ENCODE measurements at places on chromosomes 6 and 20.

- DNase-seq = no peak
Observed at GRCh38 chr6:111689946-111690345, 84.3 kb upstream of the TRAF3IP2 start.

- DNase-seq = no peak
Observed at GRCh38 chr6:167826896-167827582, at the start of gene AFDN. Gene AFDN, plus strand, starts transcription at chr6:167826911. Its CDS starts 222 bp downstream, at chr6:167827133.

GRCh38 chr6:7671076-7671475, 54.8 kb upstream of the BMP6 start:
- no peak for DNase-seq

GRCh38 chr20:16709017-16709416, 20.8 kb upstream of the SNRPB2 start:
- DNase-seq = no peak

GRCh38 chr20:59149678-59150504, 13.7 kb upstream of the ZNF831 start:
- DNase-seq = no peak

DNA sequence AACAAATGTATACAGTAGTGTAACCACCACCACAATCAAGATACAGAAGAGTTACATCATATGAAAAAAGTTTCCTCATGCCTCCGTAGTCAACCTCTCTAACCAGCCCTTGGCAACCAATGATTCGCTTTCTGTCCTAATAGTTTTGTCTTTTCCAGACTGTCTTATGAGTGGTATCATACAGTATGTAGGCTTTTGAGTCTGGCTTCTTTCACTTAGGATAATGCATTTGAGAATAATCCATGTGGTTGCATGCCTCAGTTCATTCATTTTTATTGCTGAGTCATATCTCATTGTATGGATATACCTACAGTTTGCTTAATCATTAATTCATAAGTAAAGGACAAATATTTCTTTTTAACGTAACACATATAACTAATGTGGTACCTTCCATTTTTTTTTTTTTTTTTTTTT, 86.4 kb upstream of the RIPOR2 start:
- DNase-seq = peak; percentile 58

GRCh38 chr6:21142741-21143140, 450.8 kb upstream of the SOX4 start:
- no peak for DNase-seq

GRCh38 chr20:21820688-21821087, 115.2 kb downstream of the PAX1 start:
- no peak for DNase-seq

GRCh38 chr20:43472671-43473380, 15.1 kb downstream of the SRSF6 start:
- no peak for DNase-seq

DNA sequence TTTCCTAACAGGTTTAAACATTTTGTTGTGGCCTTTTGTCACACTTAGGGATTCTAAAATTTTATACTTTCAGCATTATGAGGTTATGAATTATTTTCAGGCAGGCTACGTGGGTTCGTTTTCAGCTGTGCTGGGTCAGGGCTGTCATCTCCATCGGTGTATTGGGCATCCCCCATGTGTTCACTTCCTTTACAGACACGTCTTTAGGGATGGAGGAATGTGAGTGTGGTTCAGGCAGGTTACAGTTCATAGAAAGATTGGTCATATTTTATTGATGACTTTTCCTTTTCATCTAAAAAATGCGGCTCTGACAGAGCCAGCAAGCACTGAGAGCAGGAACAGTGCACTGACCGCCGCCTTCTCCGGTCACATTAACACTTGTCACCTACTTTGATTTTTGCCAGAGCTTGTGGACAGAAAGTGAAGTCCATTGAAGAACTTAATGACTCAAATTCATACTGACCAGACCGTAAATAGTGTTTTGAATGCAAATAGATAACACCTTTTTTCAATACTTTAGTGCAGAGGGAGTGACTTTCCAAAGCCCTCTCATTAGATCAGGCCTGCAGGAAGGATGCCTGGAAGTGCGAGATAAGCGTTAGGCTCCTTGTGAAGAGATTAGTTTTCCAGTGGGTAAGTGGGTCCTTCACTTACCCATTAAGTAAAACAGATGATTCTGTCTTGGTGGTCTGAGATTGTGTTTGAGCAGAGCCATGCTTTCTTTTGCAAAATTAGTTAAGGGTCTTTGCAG, 113.1 kb downstream of the TIAM2 start:
- DNase-seq = peak; percentile 44

GRCh38 chr6:13872681-13873080, 52.1 kb upstream of the RNF182 start:
- DNase-seq = no peak

GRCh38 chr6:31170600-31170881, at the start of gene POU5F1:
Gene POU5F1, minus strand, starts transcription at chr6:31170682. Its CDS starts 62 bp downstream, at chr6:31170620.
- DNase-seq = no peak

DNA sequence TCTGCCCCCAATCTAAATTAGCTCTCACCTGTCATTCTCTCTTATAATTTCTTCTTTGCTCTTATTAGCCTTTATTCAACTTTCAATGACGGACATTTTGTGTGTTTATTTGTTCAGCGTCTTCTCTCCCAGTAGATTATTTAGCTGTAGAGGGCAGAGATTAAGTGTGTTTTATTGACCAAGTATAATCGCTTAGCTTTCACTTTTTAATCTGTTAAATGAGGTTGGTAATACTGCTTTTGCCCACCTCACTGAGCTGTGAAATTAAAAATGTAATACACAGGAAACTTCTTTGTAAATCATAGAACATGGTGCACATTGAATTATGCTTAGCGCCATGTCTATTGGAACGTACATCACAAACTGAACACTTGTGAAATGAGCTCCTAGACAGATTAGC, 3.5 kb upstream of the CCN6 start:
- no peak for DNase-seq

GRCh38 chr20:45818239-45818638, 5.8 kb downstream of the UBE2C start:
- no peak for DNase-seq

DNA sequence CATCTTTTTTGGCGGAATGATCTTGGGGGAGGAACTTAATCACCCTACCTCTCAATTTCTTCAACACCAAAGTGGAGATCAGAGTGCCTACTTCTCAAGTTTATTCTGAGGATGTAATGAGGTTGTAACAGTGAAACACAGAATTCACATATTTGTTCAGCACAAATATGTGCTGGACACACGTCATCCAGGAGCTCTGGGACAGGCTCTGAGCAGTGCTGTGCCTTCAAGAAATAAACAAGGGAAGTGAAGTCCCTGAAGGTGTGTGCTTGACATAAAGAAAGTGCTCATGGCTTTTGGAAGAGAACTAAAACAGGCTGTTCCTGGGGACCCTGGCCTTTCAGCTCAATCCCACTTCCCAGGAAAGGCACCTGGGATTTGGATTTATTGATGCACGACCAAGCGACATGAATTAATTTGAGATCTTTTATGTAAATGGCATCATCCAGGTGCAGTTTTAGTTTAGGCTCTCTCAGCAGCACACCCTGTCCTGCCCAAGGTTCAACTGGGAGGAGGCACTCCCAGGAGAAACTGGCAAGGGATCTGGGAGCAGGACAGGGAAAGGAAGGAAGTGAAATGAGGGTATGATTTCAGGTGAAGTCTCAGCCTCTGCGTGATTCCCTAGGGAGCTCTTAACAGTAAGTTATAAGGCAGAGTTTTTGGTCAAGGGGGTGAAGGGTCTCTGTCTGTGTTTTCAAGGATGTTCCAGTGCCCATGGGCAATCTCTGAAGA, 211.0 kb downstream of the FOXA2 start:
- no peak for DNase-seq

GRCh38 chr20:46787991-46788762, 78.7 kb downstream of the SLC2A10 start:
- DNase-seq = no peak

GRCh38 chr6:69146385-69146784, 511.3 kb downstream of the ADGRB3 start:
- DNase-seq = no peak

DNA sequence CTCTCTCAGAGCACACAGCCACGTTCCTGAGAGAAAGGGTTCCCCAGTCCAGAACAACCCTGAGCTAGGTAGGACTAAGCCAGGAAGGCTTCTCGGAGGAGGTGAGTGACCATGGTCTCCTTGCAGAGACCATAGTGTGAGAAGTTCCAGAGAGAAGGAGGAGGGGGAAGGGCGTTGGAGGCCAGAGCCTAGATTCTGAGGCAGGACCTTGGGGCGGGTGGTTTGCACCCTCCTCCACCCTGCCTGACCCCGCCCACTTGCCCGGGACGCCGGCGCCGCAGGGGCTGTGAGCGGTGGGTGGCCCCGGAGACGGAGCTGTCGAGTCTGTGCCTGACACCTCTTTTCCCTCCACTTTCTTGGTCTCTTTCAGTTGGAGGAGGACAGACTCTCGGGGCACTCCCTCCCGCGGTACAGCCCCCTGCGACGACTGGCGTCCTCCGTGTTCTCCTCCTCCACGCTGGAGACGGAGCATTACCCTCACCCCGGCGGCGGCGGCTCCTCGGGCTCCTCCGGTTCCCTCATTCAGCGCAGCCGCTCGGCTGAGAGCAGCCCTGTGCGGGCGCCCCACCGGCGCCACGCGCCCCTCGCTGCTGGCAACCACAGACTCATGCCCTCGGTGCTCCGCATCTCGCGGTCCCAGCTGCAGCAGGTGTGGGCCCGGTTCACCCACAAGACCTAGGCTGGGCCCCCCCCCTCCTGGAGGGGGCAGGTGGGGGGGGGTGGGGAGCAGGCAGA, 26.2 kb downstream of the TTBK1 start:
- DNase-seq = no peak

- peak; percentile 16 for DNase-seq
Observed at GRCh38 chr6:26576407-26576843, 20.3 kb upstream of the ABT1 start.

GRCh38 chr6:103153016-103153415, 1706.7 kb downstream of the HACE1 start:
- no peak for DNase-seq

- DNase-seq = no peak
Observed at GRCh38 chr6:51684603-51685002, 402.8 kb downstream of the PKHD1 start.

GRCh38 chr6:45045253-45045601, 282.9 kb upstream of the RUNX2 start:
- DNase-seq = no peak

DNA sequence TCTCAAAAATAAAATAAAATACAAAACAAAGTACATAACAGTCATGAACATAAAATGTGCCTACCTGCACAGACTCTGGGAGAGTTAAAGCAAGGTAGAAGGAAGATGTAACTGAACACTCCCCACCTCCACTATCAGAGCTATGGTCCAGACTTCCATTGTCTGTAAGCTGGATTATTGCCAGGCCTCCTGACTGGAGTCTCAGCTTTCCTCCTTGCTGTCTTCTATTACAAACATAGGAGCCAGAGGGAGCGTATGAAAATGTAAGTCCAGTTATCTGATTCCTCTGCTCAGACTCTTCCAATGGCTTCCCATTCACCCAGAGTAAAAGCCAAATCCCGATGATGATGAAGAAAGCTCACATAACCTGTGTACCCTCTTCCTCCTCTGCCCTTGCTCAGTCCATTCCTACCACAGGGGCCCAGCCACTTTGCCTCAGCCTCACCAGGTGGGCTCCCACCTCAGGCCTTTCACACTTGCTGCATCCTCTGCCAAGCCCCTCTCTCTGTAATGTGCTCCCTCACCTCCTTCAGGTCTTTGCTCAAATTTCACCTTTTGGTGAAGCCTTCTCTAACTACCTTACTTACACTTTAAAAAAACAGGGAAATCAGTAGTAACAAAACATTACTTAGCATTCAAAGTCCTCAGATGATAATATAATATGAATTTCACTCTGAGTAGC, 194.1 kb downstream of the RIMS1 start:
- no peak for DNase-seq

- DNase-seq = no peak
Observed at GRCh38 chr20:49616154-49617007, 48.4 kb upstream of the PTGIS start.

- DNase-seq = peak; percentile 24
Observed at GRCh38 chr6:131652472-131652871, 15.4 kb downstream of the ENPP3 start.

DNA sequence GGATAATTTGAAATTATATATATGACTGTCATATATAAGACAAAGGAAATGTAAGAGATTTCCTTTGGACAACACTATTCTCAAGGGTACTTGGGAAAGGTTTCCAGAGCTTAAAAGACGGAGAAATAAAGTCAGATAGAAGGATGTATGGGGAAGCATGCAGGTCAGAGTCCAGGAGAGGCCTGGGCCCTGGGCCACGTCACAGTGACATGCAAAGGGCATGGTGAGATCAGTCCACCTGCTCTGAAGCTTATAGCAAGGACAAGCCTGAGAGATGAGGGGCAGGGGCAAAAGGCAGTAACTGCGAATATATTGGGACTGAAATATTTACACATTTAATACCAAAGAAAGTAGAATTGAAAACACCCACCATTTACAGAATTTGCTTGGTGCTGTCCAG, 24.6 kb upstream of the GMDS start:
- no peak for DNase-seq

Data from choroid plexus epithelial cell (primary cell).